H1 (cell line): ENCODE measurements at places on chromosomes 1 and 21. TPM values are rescaled to one million over a fixed set of nuclear protein-coding genes. Genes with fewer than 3 reads are reported as not detected.

S100A5 gene
- total RNA-seq: not detected in 2 replicates

DNA sequence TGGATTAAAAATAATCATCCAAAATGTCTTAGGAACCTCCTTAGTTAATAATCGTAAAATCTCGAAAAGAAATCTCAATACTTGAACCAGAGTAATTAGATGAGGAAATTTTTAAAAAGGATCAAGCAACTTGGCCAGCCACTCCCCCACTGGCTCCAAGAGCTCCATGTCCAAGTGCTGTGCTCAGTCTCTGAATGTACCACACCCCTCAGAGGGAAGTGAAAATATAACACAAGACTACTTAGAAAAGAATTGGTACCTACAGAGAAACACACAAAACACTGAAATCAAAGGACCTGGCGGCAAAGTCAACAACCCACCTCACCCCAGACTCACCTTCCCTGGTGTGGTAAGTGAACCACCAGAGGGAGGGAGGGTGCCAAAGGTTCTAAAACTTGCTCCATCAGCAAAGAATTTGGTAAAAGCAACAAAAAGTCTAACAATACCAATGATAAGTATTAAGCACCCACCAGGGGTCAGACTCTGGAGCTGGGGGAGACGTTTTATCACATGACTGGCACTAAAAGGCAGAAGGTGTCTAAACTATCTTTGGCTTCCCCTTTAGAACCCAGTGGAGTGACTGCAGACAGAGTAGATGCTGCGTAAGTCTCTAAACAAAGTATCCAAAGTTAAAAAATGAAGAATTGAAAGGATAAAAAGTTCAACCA, 14.0 kb downstream of the LBR start:
- H3K27ac ChIP-seq: no peak overlapping the region
- H3K36me3 ChIP-seq: peaks cover 8% of the 10 kb centered on the region
- no peaks in the 10 kb centered on the region for H3K4me1 ChIP-seq
- no peaks in the 10 kb centered on the region for H3K27me3 ChIP-seq
- no peak for DNase-seq
- no peak overlapping the region for H3K4me3 ChIP-seq

GRCh38 chr1:96544051-96544830, 177.3 kb upstream of the PTBP2 start:
- H3K4me3 ChIP-seq: no peak overlapping the region
- no peak for DNase-seq
- H3K4me1 ChIP-seq: peaks cover 6% of the 10 kb centered on the region; the same call in 1 of the 2 replicates
- H3K27me3 ChIP-seq: no peaks in the 10 kb centered on the region
- H3K36me3 ChIP-seq: no peaks in the 10 kb centered on the region

- no peaks in the 10 kb centered on the region for H3K4me1 ChIP-seq
- H3K36me3 ChIP-seq: no peaks in the 10 kb centered on the region
- H3K4me3 ChIP-seq: no peak overlapping the region
- no peak for DNase-seq
- no peak overlapping the region for H3K27ac ChIP-seq
Observed at GRCh38 chr1:194196562-194196961, 1010.1 kb upstream of the B3GALT2 start.

DNA sequence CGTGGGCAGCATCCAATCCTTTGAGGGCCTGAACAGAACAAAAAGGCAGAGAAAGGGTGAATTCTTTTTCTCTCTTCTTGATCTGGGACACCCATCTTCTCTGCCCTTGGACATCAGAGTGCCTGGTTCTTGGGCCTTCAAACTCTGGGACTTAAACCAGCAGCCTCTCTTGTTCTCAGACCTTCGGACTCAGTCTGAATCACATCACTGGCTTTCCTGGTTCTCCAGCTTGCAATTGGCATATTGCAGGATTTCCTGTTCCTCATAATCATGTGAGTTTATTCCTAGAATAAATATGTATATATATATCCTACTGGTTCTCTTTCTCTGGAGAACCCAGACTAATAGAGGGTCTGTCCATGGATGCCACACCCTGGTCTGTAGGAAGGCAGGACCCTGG, 16.3 kb upstream of the TENT5C start:
- no peak overlapping the region for H3K4me3 ChIP-seq
- DNase-seq: no peak
- no peaks in the 10 kb centered on the region for H3K27me3 ChIP-seq
- H3K27ac ChIP-seq: no peak overlapping the region
- no peaks in the 10 kb centered on the region for H3K36me3 ChIP-seq

DNA sequence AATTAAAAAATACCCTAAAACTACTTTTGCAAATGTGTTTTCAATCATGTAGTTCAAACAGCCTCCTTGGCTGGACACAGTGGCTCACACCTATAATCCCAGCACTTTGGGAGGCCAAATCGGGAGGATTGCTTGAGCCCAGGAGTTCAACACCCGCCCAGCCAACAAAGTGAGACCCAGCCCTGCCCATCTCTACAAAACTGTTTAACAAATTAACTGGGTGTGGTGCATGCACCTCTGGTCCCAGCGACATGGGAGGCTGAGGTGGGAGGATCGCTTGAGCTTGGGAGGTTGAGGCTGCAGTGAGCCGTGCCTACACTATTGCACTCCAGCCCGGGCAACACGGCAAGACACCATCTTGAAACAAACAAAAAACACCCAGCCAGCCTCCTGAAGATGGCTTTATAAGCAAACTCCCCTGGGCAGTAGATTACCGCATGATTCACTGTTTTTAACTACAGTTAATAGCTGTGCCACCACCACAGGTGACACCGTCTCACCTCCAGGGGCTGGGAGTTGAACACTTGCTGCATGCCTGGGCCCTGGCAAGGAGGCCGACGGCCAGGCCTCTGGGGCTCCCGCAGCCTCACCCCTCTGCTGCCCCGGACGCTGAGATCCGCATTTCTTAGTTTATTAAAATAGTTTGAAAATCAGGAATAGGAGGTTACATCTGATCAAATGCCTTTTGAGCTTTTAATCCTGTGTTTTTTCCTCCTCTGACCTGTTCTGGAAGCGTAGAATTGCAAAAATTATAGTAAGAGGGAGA, 16.2 kb downstream of the PTTG1IP start:
- H3K36me3 ChIP-seq: peaks cover 51% of the 10 kb centered on the region
- no peak overlapping the region for H3K27ac ChIP-seq
- DNase-seq: no peak
- H3K27me3 ChIP-seq: no peaks in the 10 kb centered on the region
- H3K4me3 ChIP-seq: no peak overlapping the region

DNA sequence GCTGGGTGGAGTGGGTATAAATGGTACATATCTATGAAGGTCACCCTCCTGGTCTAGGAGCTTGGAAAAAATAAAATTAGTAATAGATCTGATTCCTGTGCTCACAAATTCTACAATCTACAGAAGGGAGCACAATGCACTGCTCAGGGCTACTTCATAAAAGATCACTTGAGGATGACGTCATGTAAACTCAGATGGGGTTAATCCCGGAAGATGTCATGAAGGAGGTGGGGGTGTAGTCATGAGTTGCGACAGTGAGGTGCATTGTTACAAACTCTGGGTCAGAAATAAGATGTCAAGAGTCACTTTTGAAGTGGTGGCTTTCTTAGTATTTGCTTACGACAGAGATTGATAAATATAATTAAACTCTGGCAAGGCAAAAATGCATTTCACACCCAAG, 68.2 kb downstream of the LHX9 start:
- no peaks in the 10 kb centered on the region for H3K27me3 ChIP-seq
- no peaks in the 10 kb centered on the region for H3K36me3 ChIP-seq
- no peaks in the 10 kb centered on the region for H3K4me1 ChIP-seq
- no peak overlapping the region for H3K27ac ChIP-seq
- DNase-seq: no peak

GRCh38 chr21:41672543-41672915, 94.3 kb downstream of the RIPK4 start:
- no peak overlapping the region for H3K27ac ChIP-seq
- peaks cover 7% of the 10 kb centered on the region for H3K4me1 ChIP-seq

- H3K27me3 ChIP-seq: no peaks in the 10 kb centered on the region
- no peaks in the 10 kb centered on the region for H3K36me3 ChIP-seq
- no peak for DNase-seq
- no peak overlapping the region for H3K27ac ChIP-seq
- H3K4me1 ChIP-seq: peaks cover 3% of the 10 kb centered on the region; the same call in 1 of the 2 replicates
Observed at GRCh38 chr1:175841738-175842187, 98.4 kb upstream of the TNR start.

GRCh38 chr1:245578771-245579170, 424.0 kb downstream of the KIF26B start:
- no peaks in the 10 kb centered on the region for H3K27me3 ChIP-seq
- no peak overlapping the region for H3K27ac ChIP-seq
- no peaks in the 10 kb centered on the region for H3K36me3 ChIP-seq
- H3K4me1 ChIP-seq: no peaks in the 10 kb centered on the region
- DNase-seq: no peak
